Stimulated activated naive CD8-positive, alpha-beta T cell treated with anti-CD3 and anti-CD28 coated beads, Interleukin-15, Interleukin-2, amounts not matched to agents 100 U/mL and 50 U/mL, for 24 hours (primary cell): ENCODE measurements at places on chromosomes 5 and 9.

GRCh38 chr9:109969011-109969410 lies 189.0 kb downstream of the PALM2AKAP2 start:
- DNase-seq: no peak

DNA sequence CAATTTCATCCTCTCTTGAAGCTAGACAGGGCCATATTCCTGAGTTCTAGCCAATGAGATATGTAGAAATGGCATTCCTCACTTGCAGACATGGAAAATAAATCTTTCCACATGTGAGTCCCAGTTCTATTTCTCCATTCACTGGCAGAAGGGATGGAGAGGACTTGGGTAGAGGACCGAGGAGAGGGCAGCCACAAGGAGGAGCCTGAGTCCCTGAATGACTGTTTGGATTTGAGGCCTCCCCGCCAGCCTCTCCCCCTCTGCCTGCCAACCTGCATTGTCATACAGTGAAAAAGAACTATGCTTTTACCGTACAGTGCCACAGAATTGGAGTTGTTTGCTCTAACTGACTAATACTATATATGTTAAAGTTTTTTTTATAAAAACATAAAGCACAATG lies 583.0 kb upstream of the WWC1 start:
- no peak for DNase-seq

GRCh38 chr5:147223948-147224791 lies 10.7 kb upstream of the STK32A start:
- no peak for DNase-seq

DNA sequence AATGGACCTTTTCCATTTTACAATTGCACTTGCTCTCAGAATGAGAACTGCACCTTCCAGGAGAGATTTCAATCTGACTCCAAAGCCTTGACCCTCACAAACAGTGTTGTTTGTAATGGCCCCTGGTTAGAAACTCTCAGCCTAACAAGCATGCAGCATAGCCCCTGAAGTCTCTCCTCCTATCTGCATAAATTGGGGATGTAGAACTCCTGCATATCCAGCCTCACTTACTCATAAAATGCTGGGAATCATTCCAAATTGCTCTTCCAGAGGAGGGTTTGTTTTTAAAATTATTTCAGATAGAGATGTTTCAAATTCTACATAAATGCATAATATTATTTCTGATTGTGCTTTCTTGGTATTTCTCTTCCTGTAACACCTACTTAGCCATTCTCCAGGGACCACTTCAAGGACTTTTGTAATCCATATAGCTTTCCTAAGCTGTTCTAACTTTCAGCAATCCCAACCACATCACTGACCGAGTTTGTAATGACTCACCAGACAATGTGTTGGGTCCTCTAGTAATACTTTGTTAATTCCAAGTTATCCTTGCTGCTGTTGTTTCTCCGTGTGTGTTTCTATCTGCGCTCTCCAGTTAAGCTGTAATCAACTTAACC lies 143.8 kb upstream of the CCDC152 start:
- no peak for DNase-seq

GRCh38 chr5:111401906-111402305 lies 110.4 kb downstream of the STARD4 start:
- no peak for DNase-seq

DNA sequence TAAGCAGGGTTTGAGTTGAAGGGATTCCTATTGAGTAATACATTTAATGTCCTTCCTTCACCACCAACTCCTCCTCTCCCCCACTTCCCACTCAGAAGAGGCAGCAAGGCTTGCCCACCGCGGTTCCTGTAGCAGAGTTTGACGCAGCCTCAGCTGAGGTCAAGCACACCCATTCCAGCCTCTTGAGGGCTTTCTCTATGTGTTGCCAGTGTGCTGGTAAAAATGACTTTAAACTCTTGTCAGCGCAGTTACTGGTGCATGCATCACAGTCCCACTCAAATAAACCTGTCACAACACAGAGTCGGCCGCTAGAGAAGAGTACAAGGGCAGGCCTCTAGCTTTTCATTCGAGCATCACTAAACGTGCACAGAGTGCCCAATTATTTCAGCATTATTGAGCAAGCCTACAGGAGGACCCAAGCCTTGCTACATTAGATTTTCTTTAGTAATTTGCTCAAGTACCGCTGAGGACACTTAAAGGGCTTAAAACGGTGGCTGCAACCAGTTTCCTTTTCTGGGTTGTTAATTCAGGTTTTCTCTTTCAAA lies 79.6 kb downstream of the TLE4 start:
- no peak for DNase-seq

GRCh38 chr9:75086541-75087288 lies 1.2 kb downstream of the NMRK1 start:
- DNase-seq: peak; percentile 25

DNA sequence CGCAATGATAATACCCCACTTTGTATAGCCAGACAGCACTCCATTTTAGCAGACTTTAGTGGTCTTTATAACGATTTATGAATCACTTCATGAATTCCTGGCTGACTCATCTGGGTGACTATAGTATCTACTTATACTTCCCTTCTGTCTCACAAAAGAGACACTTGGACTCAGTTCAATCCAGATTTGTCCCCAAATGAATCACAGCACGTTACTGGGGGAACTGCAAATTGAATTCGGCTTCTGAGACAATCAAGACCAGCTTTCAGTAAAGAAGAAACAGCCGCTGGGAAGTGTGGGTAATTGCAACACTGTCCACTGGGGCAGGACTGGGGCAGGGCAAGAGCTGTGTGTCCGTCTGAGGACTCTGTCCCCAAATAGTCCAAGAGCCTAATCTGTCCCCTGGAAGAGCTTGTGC lies 337.3 kb upstream of the RFX3 start:
- no peak for DNase-seq

- no peak for DNase-seq
Measured at GRCh38 chr9:120158221-120158620, 421.7 kb downstream of the CDK5RAP2 start.

DNA sequence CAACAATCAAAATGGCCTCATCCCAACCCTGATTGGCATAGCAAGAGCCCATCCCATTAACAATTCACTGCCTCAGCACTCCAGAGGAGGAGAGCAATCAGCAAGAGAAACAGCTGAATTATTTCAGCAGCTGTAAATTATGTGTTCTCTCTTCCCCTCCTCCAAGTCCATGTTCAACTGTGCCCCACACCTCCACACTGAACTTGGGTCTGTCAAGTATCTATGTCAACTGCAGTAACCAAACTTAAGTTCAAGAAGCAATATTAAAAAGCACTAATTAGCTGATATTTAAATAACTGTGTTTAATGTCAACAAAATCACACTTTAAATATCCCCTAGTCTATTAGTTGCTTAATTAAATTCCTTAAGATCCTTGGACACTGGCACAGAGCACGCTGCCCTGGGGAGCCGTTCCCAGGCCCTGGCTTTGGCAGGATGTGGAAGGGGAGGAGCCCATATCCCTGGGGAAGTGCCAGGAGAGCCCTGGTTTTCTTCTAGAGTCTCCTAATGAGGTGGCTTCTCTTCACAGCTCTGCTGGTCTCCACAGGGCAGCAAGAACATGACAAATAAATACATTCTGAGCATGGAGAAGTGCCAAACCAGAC lies 50.6 kb downstream of the SIL1 start:
- no peak for DNase-seq

GRCh38 chr9:87099407-87099806 lies 152.1 kb upstream of the GAS1 start:
- DNase-seq: no peak

DNA sequence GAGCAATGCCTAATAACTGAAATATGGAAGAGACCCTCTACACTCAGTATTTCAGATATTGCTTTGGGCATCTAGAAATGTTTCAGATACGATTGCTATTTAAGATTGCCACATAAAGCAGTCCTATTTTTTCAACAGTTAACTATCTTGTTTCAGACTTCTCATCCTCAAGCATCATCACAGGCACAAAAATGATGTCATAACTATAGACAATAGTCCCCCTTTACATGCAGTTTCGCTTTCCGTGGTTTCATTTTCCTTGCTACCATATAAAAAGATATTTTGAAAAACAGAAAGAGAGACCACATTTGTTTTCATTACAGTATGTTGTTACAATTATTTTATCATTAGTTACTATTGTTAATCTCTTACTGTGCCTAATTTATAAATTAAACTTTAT lies 347.4 kb downstream of the NDUFS4 start:
- no peak for DNase-seq

DNA sequence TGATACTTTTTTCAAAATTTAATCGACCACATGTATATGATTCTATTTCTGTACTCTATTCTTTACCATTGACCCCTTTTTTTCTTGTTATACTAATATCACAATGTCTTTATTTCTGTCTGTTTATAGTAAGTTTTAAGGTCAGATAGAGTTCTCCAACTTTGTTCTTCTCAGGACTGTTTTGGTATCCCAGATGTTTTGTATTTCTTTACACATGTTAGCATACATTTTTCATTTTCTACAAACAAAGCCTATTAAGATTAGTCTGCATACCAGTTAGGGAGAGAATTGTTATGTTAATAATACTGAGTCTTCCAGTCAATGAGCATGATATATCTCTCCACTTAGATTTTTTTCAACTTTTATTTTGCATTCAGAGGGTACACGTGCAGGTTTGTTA lies 8.2 kb upstream of the CAMK4 start:
- no peak for DNase-seq

- no peak for DNase-seq
Measured at GRCh38 chr5:74546796-74547195, 93.7 kb downstream of the ENC1 start.

- no peak for DNase-seq
Measured at GRCh38 chr5:74888117-74888516, 21.9 kb upstream of the FAM169A start.

DNA sequence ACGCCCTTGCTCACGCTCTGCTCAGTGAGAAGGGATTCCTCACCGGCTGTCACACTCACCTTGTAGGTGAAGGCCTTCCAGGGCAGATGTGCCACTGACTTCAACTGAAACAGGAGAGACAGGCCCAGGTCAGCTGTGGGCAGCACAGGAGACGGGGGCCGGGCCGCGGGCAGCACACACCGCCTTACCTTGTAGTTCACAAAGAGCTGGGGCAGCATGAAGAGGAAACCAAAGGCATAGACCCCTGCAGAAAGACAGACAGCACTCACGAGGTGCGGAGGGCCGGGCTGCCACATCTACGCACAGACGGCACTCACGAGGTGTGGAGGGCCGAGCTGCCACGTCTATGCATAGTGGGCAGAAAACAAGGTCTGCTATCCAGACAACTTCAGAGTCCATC lies 23.3 kb downstream of the CLPTM1L start:
- DNase-seq: no peak
